ENCODE measurements at places on chromosomes 4 and X.

- DNase-seq: no peak
These were observed 1008.2 kb downstream of the NLGN4X start for GRCh38 chrX:5220421-5220820.

GRCh38 chr4:107392951-107393350 is 327.1 kb downstream of the PAPSS1 start:
- DNase-seq: no peak

- no peak for DNase-seq
These were observed 132.2 kb upstream of the FAM47B start for GRCh38 chrX:34810364-34810763.

DNA sequence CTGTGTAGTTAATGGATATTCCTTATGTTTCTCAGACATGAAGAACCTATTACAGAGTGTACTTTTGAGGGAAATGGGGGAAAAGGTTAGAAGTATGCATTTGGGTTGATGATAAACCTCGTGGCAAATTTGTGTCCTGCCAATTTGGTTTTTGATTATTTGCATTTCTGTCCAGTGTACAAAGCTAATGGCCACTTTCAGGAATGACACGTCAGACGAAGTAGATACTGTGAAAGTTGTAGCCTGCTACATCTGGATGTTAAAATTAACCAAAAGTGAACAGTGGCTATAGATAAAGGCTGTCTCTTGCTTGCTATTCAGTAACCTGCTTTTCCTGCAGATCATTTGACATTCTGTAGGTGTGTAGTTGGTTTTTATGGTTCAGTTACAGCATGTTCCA is 1.0 kb downstream of the PRDX4 start:
- DNase-seq: no peak

GRCh38 chrX:52933976-52934703 is 24.2 kb downstream of the FAM156A start:
- no peak for DNase-seq

DNA sequence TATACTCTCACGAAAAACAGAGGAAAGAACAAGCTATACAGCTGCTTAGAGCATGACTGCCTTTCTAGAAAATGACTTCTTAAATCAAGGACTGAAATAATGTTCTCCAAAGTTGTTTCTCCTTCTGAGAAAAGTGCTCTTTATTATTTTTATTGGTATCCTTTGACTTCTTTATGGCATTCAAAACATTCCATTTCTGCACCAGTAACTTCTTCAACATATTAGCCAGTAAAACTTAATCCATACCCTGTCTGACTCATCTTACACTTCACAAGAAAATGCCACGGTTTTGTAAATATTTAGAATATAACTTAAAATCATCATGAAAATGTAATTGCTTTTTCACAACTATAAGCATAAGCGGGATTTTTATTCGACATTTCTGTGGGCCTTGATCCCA is 180.4 kb downstream of the NR3C2 start:
- DNase-seq: no peak

- DNase-seq: no peak
These were observed 4.3 kb upstream of the SLC4A4 start for GRCh38 chr4:71334465-71334882.

- no peak for DNase-seq
These were observed 1594.6 kb downstream of the ARAP2 start for GRCh38 chr4:34649716-34650115.

- DNase-seq: no peak
These were observed 134.4 kb upstream of the CPEB2 start for GRCh38 chr4:14867847-14868246.

DNA sequence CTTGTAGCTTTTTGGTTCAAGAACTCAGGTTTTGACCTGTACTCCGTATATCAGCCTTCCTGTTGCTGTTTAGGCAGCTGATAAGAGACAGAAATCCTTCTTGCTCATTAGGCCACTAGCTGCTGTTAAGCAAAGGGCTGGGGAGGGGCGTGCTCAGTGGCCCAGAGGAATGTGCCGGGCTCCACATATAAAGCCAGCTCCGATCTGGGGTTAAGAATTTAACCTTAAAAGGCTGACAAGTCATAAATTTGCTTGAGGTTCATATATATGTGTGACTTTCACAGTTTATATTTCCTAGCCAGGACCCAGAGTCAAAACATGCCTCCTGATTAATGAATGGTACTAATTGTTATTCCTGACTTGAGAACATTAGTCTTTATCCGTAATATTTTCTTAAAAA is 15.3 kb downstream of the GPC3 start:
- DNase-seq: no peak

DNA sequence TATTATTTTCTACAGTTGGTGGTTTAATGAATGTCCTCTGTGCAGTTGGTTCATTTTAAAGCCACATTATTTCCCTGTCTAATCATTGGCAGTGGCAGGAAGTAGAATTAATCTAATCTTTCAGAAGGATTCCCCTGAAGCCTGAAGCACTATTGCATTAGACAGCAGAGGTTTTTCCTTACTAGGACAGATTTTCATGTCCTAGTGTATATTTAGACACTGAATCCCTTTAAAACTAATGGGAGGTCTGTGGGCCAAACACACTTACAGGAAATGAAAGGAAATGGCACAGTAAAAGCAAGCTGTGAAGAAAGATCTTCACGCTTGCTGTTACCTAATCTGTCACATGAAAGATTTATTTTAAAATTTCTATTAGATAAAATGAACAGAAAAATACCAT is 165.2 kb downstream of the SLC39A8 start:
- DNase-seq: no peak

GRCh38 chr4:42646999-42647541 is 9.8 kb downstream of the ATP8A1 start:
- no peak for DNase-seq

DNA sequence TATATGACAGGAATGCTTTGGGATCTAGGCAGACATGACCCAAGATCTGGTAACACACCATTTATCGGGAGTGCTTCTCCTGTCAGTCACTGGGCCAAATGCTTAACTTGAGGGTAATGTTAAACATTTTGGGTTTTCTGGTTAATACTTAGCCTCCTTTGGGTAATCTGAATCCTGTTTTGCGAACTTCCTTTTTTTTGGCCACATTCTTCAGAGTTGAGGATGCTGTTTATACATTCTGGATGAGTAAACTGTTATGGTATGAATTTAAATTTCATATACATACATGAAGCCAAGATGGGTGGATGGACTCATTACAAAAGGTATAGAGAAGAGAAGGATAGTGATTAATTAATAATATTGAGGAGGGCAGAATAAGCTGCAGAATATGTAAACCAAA is 36.1 kb downstream of the MID1IP1 start:
- no peak for DNase-seq

DNA sequence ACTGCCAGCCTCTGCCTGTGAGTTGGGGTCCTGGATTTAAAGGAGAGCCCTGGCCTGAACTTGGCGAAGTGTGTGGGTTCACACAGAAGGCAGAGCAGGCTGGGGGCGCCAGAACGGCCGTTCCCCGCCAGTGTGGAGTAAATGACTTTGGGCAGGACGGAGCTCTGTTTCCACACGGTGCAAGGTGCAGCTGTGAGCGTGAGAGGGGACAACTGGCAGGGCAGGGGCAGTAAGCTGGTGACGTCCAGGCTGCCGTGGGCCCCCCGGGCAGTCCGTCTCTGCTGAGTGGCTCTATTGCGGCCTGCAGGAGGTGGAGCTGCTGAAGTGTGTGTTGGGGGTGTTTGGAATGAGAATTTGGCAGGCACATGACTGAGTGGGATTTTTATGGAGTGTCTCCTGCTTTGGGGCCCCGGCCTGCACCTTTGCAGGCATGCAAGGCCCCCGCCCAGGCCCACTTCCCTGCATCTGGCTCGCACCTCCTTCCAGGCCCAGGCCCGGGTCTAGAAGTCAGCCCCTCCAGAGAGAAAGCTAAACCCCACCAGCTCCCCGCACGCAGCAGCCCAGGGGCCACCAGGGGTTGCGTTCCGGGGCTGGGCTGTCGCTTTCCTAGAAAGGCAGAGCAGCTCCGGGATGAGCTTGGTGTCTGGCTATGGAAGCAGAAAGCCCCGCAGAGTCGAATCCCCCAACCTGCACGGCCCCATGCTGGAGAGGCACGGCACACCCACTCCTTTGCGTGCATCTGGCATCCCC is 62.2 kb upstream of the GRPEL1 start:
- DNase-seq: no peak

GRCh38 chr4:24007860-24008261 is 118.0 kb upstream of the PPARGC1A start:
- no peak for DNase-seq

- no peak for DNase-seq
These were observed 53.1 kb upstream of the PLAC1 start for GRCh38 chrX:134711135-134711921.

DNA sequence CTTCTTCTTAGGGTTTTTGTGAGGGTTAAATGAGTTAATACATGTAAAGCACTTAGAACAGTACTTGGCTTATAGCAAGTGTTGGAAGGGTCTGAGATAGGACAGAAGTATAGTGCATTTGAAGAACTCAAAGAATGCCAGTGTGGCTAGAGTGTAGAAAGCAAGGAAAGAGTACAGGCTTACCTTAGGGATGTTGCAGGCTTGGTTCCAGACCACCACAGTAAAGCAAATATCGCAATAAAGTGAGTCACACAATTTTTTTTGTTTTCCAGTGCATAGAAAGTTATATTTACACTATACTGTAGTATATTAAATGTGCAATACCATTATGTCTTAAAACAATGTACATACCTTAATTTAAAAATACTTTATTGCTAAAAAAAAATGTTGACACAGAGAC is 41.3 kb downstream of the KIF4A start:
- no peak for DNase-seq

GRCh38 chr4:51880016-51880915 is 37.3 kb downstream of the DCUN1D4 start:
- no peak for DNase-seq

DNA sequence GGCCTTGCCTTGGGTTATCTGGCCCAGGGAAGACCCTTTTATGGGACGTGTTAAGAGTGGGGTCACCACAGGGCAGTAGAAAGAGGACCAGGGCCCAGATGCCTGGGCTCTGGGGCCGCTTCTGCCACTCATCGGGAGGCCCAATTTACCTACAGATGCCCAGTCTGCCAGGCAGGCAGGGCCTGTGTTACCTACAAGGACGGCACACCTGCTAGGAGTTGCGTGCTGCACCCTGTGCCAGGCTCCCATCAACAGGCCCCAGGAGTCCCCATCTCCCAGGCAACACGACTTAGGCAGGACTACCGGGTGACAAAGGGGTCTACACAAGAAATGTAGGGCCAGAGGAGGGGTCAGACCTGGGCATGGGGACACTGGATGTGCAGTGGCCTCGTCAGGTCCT is 34.6 kb downstream of the WDR1 start:
- DNase-seq: no peak

GRCh38 chrX:71111921-71112431 is 599 bp upstream of the IL2RG start:
- no peak for DNase-seq

GRCh38 chr4:153794006-153794405 is 5.1 kb upstream of the SFRP2 start:
- DNase-seq: no peak

GRCh38 chrX:110395877-110396276 is 37.2 kb downstream of the RTL9 start:
- no peak for DNase-seq

GRCh38 chr4:113350576-113350975 is 301.1 kb downstream of the ANK2 start:
- no peak for DNase-seq

GRCh38 chrX:72006461-72006860 is 95.8 kb downstream of the NHSL2 start:
- DNase-seq: no peak

- no peak for DNase-seq
These were observed 5.7 kb upstream of the PPEF1 start for GRCh38 chrX:18701621-18702361.

DNA sequence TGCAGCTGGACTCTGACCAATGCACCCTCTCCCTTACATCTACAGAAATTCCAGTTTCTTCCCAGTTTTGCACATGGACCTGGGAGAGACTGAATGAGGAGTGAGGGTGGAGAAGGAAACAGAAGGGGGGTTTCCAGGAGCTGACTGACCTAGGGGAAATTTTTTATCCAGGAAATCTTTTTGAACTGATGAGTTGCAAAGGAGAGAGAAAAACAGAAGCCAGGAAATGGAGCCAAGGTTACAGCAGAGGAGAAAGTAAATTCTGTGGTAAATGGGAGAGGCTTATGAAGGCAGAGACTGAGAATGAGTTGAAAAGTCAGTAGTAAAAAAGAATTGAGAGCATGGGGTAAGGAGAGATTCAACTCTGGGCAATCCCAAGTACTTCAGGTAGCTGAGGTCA is 192.8 kb downstream of the SMIM20 start:
- DNase-seq: no peak

DNA sequence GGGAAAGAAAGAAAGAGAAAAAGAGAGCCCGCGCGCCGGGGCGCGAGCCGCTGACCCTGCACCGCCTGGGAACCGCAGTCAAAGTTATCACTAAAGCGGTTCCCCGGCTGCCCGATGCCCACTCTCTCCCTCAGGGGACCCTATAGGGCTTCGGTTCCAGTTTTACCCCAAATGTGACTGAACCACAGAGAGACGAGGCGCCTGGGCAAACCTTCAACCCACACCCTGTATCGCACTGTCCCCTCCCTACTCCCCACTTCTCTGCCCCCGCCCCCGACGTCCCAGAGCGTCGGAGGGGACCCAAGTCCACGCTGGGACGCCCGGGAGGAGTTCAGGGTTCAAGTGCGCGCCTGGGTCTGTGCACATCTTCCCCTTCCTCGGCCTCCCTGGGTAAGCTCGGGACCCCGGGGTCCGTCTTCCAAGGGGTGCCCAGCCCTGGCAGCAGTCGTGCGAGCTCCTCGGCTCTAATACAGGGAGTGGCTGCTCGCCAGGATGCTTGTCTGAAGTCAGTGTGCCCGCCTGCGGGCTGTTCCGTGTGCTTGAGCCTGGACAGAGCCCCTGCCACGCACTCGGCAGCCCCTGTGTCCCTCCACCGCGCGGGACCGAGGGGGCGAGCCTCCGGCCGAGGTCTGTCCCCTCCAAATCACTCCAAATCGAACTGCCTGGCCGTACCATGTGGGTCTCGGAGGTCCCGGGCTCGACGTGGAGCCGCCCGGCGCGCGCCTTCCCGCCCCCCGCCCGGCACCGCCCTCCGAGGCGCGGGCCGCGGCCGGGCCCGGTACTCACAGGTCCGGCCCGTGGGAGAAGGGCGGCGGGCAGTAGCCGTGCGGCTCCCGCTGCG is 960 bp downstream of the TRPC3 start:
- DNase-seq: no peak

DNA sequence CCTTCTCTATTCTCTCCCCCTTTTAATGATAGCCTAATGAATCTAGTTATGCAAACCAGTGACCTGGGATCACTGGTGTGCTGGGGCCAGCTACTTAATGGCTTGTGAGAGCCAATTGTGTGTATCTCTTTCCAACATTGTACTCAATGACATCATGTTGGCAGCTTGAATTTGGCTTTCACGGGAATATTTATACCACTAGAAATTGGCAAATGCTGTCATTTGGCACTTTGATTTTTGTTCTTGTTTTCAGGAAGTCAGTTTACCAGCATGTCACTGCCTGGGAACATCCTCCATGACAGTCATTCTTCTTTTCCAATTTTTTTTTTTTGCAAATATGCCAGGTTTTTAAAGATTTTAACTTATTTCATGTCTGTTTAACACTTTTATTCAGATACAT is 1685.3 kb downstream of the STIM2 start:
- no peak for DNase-seq
